ENCODE measurements at places on chromosomes 2 and 18.

DNA sequence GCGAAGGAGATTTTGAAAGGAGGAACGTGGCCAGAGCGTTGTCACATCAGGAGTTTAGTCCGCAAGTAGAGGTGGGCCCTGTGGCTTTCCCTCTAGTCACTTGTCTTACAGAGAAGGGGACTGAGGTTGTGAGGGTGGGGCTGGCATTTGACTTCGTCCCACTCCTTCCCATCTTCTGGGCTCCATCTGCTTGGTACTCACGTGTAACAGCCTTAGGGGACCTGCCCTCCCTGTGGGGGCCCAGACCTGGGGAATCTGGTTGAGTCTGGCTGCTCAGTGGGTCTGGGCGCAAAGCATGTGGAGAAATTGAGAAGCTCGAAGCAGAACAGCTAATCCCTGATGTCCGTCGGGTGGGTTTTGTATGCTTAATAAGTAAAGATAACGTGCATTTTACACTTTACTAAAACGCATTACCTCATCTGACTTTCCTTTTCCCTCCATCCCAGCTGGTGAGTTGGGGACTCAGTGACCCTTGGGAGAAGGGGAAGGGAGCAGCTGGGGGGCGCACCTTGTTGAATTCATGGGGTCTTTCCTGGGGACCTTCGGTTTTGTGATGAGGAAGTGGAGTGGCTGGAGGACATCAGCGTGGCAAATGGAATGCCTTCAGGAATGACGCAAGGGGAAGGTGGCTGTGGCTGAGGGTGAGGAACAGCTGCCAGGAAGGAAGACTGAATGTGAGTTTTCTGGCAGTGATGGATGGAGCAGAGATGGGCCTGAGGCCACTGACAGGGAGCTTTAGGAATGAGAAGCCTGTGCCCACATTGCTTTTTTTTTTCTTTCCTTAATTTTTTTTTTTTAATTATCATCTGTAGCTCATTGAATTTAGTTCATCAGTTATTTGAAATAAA, 44.8 kb downstream of the ASAP2 start:
- no peak for DNase-seq

DNA sequence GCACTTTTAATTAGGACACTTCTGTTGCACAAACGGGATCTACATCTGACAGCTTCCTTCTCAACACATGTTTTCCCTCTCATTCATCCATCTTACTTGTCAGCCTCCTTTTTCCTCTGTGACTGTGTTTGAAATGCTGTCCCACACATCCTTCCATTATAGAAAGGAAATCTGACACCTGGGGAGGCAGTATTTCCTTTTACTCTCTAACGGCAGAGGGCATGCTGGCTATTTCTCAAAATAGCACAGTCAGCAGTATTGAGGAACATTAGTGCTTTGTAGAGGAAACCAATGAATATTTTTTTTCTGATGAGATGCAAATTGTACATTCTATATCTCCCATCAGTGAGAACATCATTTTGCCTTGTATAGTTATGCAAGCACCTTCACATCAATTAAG, 668.7 kb downstream of the SLC4A3 start:
- no peak for DNase-seq

DNA sequence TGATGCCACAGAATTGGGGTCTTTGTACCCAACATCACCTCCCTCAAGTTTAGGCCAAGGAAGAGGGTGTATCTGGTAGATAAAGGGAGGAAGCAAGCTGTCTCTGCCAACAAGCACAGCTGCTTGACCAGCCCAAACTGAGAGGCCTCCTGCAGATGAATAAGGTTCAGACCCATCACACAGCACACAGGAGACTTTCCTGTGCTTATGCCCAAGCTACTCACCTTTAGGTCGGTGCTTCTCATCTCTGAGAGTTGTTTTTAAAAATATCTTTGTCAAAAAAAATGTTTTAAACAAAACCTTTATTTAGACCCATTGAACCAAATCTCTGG, 24.7 kb upstream of the SP3 start:
- DNase-seq = no peak

GRCh38 chr2:239181074-239181902, 219.5 kb downstream of the HDAC4 start:
- DNase-seq = no peak

GRCh38 chr2:109059474-109060165, 69.4 kb upstream of the SH3RF3 start:
- DNase-seq = no peak

DNA sequence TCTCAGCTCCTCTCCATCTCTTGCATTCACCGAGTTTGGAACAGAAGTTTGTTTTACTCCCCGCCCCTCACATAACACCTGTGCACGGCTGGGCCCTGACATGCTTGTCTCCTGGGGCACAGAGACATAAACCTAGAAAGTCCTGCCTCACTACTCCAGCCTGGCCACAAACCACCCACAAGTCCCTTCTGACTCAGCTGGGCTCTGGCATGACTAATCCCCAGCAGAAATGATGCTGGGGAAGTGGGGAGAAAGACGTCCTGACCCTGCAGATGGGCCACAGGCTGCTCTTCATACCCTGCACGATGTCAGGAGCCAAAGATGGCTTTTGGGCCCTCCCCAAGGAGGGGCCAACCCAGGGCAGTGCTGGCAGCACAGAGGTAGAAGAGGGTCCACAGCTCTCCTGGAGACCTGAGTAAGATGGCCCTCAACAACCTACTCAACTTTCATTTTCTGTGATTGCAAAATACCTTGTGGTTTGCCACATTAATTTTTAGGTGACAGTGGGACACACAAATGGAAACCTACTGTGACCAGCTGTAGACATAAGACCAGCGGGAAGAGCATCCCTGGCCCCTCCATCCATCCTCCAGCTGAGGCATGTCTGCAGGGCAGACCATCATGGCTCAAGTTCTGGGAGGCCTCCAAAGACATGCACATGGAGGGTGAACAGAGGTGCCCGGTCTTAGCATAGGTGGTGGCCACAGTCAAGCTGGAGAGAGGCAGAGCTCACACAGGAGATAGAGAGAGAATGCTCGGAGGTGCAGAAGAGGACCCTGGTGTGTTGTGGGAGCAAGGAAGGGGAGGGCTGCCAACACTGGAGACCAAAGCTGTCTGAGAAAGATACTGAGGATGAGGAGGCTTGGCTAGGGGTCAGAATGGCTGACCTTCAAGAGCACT, 40.0 kb downstream of the DNMT3A start:
- peak; percentile 53 for DNase-seq

DNA sequence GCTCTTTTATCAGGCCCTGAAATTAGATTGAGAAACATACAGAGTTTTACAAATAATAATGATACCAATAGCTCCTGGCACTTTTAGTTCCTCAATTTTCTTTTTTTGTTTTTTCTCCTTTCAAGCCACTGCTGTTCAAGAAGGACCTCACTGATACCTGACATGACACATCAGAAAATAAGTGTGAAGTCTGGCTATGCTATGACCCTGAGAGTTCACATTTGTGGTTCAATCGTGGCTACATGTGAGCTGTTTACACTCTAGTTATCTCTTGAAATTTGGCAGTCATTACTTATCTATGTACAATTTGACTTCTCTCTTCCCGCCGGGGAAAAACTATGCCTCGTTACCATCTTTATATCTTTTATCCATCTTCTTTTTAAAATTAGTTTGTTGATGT, 686.5 kb downstream of the EPHA4 start:
- no peak for DNase-seq

GRCh38 chr18:9221661-9222060, 85.1 kb downstream of the ANKRD12 start:
- no peak for DNase-seq

- no peak for DNase-seq
Observed at GRCh38 chr2:11891028-11891427, 144.6 kb downstream of the LPIN1 start.

DNA sequence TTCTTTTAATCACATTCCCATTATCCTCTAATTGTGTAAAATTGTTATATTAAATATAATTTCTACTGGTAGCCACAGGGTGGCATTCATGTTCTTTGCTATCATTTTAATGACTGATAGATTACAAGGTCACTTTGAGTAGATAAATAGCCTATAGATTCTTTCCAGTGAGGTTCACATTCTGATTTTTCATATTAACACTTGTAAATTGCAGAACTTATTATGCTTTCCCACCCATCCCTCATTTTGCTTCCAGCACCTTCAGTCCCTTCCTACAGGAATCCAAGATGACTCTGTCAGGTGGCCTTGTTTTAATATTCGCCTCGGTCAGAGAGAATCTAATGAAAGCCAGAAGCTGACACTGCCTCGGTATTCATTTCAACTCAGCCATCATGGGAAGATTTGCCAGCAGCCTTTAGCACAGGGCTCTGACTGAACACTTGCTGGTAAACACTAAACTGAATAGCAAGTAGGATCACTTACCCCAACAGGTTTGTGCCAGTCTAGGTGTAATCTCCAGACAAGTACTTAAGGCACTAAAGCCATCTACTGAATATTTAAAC, 101.2 kb upstream of the FSHR start:
- DNase-seq = no peak

GRCh38 chr2:211328126-211328525, 771.7 kb downstream of the CPS1 start:
- DNase-seq = no peak

- no peak for DNase-seq
Observed at GRCh38 chr2:65870826-65871225, 438.4 kb upstream of the SPRED2 start.
